Testis (tissue), 5 donors: ENCODE measurements at places on chromosomes 4 and X.

DNA sequence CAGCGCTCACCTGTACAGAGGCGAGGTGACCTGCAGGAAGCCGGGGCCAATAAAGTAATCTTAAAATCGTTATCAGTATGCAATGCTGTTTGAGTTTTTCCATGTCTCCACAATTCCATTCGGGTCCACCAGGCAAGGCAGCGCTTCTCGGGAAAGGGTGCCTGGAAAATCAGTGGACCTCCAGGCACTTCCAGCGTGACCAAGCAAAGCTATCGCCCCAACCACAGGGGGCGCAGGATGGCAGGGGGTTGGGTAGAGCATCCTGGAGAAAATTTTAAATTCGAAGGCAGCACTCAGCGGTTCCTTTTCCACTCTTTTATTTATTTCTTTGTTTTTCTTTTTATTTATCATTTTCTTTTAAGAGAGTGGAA lies 5.4 kb upstream of the SOX3 start:
- no peak for DNase-seq

DNA sequence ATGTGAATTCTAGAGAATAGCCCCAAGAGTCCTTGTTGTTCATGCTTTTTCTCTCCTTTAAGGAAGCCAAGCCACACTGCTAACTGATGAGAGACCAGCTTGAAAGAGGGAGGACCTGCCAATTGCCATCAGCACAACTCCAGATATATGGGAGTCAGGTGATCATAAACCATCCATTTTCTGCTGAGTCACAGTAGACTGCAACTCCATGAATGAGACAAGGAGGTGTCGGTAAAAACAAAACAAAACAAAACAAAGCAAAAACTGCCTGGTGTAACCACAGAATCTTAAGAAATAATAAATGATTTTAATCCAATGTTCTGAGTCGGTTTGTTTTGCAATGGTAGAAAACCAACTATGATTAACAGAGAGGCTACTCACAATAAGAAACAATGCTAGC lies 837.3 kb downstream of the PCDH7 start:
- DNase-seq, result no peak

- peak; percentile 36 for DNase-seq
Measured at GRCh38 chr4:38805530-38806145, 1.0 kb upstream of the TLR1 start.

- no peak for DNase-seq
Measured at GRCh38 chr4:138251938-138252337, 9.8 kb upstream of the SLC7A11 start.

- DNase-seq, result peak; percentile 39
Measured at GRCh38 chrX:11757719-11758399, at the start of gene MSL3. MSL3 (plus strand) TSS chrX:11758237; CDS start chrX:11758264, 27 bp downstream.

DNA sequence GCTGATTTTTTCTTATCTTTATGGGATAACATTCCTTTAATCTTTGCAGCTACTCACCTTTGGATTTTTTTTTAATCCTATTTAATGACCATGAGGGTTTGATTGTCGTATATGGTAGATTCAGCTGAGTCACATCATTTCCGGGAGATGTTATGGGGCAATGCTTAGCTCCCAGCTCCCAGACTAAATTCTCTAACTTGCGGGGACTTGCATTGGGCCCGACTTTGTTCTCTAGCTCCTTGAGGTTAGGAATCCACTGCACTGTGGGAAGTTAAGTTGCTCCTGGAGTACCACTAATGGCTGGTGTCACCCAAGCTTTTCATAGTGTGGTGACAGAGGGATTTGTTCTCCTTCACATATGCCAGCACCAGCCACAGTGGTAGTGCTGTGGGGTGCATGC lies 287.4 kb downstream of the TECRL start:
- no peak for DNase-seq

DNA sequence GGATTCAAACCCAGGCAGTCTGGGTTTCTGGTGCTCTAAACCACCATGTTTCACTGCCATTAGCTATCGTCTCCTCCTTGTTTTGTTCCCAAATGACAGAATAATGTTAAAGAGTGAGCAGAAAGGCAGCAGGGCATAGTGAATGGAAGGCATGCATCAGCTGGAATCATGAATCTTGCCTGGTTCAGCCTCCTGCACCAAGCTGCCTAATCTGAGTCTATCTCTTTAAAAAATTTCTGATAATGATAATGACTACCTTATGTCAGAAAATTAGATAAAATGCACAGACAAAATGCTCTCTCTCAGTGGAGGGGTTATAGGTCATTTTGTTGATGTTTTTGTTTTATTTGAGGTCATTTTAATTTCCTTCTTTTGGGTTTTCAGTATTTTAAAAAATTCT lies 187.4 kb downstream of the RASL11B start:
- no peak for DNase-seq

GRCh38 chr4:148787831-148788477 lies 345.7 kb upstream of the NR3C2 start:
- DNase-seq, result no peak

GRCh38 chr4:105451346-105451745 lies 22.5 kb downstream of the PPA2 start:
- no peak for DNase-seq

- no peak for DNase-seq
Measured at GRCh38 chr4:72394012-72394663, 174.9 kb downstream of the ADAMTS3 start.

DNA sequence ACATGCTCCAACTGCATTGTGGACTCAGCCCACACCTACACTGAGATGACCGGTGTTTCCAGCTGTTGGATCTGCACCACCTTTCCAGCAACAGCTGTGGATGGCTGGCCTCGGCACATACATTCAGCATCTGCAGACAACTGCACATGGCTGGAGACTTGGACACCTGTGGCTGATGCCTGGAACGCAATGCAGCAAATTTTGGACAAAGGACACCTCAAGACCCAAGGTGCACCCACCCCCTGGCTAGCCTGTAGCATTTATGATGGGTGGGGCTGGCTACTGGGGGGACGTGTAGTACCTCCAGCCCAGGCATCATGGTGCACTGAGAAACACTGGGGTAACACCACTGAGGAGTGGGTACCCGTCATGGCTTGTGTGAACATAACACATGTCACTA lies 57.3 kb upstream of the CCDC149 start:
- DNase-seq, result no peak

DNA sequence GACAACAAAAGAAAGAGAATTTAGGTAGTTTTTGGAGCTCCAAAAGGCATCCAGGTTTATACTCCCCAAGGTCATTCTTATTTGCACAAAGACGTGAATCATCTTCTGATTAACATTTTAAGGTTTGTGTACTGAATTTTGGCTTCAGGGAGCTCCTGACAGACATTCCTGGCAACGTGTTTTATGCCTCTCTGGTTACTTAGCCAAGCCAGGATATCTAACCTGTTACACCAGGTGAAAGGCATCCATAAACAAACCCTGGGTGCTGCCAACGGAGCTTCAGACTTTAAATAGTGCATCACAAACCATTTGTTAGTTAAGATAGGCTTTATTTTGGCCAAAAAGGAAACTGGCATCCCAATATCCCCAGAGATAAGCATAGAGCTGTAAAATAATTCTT lies 997.3 kb downstream of the ARAP2 start:
- DNase-seq, result no peak

GRCh38 chrX:105894721-105895120 lies 72.4 kb downstream of the NRK start:
- no peak for DNase-seq

DNA sequence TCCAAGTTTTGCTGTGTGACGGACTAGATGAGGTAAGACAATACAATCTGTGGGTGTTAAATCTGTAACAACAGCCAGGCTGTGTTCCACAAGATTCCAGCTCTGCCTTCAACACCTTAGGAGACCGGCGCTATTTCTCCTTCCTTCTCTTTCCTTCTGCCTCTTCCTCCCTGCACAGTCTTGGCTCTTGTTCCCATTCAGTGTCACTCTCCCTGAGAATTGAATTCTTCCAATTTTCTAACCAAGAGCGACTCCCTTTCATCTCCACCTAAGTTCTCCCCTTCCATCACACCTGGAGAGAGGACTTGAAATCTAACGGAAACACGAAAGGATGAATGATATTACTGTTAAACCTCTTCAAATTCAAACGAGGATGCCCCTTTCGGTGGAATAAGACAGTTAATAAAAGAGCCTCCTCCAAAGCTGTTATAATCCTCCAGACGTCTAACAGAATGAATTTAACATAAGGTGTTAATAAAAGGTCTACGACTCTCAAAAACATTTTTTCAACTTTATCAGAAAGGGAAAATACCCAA lies 2.7 kb downstream of the EPHA5 start:
- no peak for DNase-seq

DNA sequence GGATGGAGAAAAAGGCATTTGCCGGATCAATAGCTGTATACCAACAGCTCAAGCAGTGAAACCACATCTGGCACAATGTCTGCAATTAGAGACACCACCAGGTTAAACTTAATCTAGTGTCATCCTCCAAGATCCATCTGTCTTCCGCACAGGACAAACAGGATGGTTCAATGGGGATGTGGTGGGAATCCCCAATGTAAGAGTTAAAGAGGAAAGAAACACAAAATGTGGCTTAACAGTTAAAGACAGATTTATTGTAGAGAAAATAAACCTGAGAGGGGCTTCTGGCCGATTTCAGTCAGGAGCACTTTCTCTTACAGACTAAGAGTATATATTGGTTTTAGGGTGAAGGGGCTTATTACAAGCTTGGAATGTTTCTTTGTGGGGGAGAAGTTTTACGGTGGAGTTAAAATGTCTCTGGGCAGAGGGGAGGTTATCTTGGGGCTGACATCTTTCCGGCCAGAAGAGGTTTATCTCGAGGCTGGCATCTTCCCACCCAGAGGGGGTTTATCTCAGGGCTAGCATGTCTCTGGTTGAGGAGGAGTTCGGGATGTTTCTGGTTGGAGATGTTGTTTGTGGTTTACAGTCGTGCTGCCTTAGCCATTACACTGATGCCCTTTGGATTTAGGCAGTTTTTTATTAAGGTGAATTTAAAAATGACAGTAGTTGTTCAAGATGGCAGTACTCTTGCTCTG lies 61.7 kb downstream of the KANTR start:
- no peak for DNase-seq

GRCh38 chrX:50088645-50089044 lies 112.2 kb downstream of the AKAP4 start:
- DNase-seq, result no peak

GRCh38 chr4:62004881-62005280 lies 804.8 kb downstream of the ADGRL3 start:
- no peak for DNase-seq

DNA sequence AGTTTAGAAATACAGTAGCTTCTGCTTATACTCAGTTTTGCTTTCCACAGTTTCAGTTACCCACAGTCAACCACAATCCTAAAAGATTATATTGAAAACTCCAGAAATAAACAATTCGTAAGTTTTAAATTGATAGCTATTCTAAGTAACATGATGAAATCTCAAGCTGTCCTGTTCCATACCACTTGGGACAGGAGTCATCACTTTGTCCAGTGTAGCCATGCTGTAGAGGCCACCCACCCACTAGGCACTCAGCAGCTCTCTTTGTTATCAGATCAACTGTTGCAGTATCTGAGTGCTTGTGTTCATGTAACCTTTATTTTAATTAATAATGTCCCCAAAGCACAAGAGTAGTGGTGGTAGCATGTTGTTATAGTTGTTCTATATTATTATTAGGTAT lies 117.5 kb upstream of the IQCM start:
- DNase-seq, result no peak

DNA sequence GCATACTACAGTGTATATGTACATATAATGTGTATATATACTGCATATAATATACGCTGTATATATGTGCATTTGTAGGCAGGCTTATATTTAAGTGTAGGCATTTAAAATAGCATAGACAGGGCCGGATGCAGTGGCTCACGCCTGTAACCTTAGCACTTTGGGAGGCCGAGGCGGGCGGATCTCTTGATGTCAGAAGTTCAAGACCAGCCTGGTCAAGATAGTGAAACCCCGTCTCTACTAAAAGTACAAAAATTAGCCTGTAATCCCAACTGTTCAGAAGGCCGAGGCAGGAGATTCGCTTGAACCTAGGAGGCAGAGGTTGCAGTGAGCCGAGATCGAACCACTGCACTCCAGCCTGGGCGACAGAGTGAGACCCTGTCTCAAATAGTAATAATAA lies 78.4 kb downstream of the JAKMIP1 start:
- DNase-seq, result no peak

DNA sequence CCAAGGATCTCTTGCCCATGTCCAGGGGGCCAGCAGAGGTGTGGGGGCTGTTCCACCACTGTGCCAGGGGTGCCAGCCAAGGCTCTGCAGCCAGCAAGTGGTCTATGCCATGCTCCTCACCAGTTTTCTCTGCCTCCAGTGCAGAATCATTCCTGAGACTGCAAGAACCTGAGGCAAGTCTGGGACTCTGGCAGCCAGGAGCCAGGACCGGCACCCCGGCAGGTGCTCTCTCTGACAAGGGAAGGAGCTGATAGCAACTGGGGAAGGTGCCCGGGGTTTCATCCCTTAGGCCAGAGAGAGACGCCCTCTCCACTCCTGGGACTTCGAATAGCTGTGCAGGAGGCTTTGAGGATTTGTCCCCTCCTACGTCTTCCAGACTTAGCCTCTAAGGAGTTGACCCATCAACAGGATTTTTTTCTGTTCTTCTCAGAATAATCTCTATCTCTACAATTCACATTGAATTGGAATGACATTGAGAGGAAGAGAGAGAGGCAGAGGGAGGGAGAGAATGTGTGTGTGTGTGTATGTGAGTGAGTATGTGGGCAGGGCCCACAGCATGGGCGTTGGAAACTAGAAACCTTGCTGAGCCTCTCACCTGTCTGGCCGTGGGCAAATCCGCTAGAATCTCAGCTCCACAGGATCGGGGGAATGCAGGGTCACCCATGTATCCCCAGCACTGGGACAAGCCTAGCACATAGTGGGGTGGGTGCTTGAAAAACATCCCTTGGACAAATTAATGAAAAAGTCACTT lies 74.5 kb upstream of the AFAP1 start:
- no peak for DNase-seq

DNA sequence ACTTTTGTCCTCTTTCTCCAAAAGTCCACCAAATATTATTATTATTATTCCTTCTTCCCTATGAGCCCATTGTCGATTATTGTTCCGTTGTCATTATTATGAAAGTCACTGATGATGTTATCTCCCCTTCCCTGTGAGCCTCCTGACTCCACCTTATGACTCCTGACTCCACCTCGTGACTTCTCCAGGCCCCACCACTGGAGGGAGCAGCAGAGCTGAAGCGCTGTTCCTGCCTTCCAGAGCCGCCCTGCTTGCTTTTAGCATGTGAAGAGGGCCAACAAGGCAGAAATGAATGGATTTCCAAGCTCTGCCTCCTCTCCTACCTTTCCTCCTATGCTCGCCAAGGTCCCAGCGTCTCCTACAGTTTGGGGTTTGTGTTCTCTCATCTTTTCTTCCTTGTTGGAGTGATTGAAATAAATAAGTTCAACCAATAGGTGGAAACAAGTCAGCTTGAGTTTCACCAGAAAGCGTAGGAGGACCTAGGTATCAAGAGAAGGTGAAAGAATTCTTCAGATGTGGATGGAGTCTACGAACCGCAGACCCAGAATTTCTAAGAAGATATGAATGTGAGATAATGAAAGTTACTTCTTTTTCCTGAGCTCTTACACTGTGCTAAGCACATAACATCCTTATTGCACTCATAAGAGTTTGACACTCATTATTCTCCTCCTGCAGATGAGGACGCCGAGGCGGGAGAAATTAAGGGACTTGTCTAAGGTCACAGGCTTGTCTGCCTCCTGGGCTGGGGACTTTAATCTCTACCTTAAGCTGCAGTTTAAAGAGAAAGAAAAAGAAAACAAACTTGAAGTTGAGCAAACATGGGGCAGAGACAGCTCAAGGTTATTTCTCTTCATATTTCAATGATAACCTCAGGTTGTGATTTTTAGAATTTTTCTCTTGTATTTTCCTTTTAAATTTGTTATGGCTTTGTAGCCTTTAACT lies 26.1 kb downstream of the IGSF1 start:
- DNase-seq, result no peak

GRCh38 chrX:56000174-56000573 lies 232.0 kb upstream of the KLF8 start:
- no peak for DNase-seq
